Nephron progenitor cell (in vitro differentiated cells): ENCODE measurements at places on chromosomes 2 and 18.

GRCh38 chr18:45286431-45286830, 328.8 kb upstream of the SLC14A2 start:
- DNase-seq = no peak

DNA sequence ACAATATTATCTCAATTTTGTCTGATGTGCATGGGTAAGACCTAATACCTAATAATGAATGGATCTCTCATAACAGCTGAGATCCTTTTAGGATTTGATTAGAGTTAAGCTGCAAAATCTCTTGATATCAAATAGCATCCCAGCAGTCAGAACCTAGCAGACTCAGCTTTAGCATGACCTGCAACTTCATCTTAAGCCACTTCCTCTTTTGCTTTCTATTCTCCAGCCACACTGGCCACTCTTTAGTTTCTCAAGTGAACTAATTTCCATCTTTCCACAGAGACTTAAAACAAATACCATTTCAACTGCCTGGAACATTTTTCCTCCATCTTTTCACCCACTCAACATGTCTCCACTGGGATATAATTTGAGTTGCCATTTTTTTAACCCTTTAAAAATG, 1251.6 kb upstream of the ZEB2 start:
- DNase-seq = no peak

DNA sequence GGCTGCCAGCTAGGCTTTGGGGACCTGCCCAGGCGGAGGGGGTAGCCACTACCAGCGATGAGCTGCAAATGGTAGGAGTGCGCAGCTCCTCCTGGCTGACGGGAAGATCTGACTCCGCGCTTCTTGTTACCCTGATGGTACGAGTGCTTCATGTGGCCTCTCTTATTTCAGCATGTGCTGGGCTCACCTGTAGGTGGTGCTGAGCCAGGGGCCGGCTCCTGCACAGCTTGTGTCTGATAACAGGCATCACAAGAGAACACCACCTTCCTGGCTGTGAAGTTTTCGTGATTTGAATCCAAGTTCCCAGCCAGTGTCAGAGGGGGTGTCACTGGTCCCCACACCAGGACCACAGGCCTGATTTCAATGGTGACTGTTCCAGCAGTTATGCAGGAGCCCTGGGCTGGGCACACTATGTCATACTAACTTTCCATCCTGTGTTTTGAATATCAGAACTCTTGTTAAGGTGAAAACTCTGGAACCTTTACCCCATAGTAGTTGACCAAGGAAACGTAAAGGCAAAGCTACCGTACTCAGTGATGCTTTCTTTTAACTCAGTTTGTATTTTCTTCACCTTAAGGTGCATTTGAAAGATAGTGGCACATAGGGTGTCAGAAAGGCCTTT, 28.0 kb downstream of the APCDD1 start:
- no peak for DNase-seq

GRCh38 chr18:1499265-1499664, 594.6 kb downstream of the ADCYAP1 start:
- no peak for DNase-seq

DNA sequence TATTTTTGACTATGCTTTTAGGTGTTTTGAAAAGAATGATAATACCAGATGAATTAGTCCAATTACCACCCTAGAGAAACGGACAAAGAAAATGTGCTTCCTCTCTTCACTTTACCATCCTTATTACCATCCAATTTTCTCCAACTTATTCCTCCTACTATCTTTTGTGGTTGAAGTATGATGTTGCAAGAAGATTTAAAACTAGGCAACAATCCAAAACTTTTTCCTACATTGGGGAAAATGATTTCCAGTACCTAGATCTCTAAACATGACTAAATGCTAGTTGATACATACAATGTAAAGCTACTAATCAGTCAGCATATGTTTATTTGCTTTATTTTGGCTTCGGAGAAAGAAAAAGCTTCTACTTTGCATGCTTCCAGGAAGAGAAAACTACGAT, 355.0 kb upstream of the LYPD1 start:
- no peak for DNase-seq

DNA sequence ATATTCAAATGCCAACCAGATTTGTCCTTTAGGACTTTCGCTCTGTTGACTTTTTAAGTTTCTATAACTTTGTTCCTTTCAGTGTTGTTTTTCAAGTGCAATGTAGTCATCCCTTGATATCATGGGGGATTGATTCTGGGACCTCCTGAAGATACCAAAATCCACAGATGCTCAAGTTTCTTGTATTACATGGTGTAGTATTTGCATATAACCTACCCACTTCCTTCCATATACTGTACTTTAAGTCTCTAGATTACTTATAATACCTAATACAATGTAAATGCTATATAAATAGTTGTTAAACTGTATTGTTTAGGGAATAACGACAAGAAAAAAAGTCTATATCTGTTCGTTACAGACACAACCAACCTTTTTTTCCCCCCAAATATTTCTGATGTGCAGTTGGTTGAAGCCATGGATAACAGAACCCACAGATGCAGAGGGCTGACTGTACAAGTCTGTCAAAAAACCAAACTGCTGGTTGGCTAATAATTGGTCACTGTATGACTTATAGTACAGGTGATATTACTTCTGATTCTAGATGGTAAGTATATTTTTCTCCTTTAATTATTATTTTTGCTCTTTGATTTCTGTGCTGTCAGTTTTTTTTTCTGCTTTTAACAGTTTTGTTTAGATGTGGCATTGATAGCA, 201.7 kb upstream of the STON1 start:
- DNase-seq = no peak

DNA sequence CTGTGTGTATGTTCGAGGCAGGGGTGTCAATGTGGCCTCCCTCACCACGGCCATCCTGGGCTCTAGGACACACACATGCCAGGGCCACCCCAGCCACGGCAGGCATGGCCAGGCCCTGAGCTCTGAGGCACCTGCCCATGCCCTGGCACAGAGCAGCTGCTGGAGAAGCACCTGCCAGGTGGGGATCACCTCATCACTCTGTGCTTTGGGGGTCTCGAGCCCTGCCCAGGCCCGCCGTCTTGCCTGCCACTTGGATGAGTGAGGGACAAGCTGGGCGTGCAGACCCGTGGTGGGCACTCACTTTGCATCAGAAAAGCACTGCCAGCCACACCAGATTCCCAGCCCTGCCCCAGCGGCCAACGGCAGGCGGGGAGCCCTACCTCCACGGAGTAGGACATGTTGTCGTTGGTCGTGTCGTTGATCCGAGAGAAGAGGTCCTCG, 33.1 kb downstream of the KIF1A start:
- peak; percentile 0 for DNase-seq

DNA sequence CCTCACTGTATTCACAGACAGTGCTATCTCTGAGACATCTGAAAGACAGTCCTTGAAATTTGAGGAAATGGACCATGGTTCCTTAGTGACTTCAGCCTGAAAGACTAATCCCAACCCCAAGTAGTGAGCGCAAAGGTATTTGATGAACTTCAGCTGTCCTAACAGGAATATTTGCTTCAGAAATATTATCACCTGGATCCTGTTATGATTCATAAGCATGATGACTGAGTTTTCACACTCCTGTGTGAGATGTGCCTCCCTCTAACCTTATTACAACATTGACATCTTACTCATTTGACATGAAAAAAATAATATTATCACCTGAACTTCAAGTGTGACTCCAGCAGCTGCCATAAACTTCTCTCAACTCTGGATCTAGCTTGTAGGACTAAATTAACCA, 11.6 kb upstream of the MRPL19 start:
- DNase-seq = no peak

GRCh38 chr18:5424903-5425664, 118.7 kb downstream of the EPB41L3 start:
- DNase-seq = no peak

DNA sequence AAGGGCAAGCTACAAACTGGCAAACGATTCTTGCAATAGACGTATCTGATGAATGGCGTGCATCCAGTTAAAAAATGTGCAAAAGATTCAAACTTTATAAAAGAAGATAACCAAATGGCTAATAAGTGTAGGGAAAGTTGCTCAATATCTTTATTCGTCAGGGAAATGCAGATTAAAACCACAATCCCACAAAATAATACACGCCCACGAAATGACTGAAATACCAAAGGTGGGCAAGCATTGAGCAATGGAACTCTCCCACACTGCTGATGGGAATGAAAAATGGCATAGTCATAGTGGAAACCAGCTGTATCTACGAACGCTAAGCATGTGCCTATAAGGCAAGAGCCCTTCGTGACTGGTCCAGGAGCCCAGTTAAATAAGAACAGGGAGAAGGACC, 168.6 kb upstream of the SIX2 start:
- no peak for DNase-seq

DNA sequence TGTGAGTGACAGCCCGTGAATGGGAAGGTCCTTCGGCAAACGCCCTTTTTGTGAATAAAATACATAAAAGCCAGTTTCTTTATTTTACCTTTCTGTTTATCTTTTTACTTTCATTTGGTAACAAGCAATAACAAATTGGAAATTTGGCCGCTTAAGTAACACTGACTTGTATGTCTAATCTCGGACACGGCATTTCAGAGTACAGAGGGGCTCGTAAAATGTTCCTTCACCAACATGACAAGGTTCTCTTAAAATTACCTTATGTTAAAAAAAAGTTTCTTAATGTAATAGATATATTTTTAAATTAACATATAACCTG, 558 bp upstream of the NEMP2 start:
- no peak for DNase-seq

- no peak for DNase-seq
Measured at GRCh38 chr2:98560256-98560771, 48.0 kb downstream of the COA5 start.

DNA sequence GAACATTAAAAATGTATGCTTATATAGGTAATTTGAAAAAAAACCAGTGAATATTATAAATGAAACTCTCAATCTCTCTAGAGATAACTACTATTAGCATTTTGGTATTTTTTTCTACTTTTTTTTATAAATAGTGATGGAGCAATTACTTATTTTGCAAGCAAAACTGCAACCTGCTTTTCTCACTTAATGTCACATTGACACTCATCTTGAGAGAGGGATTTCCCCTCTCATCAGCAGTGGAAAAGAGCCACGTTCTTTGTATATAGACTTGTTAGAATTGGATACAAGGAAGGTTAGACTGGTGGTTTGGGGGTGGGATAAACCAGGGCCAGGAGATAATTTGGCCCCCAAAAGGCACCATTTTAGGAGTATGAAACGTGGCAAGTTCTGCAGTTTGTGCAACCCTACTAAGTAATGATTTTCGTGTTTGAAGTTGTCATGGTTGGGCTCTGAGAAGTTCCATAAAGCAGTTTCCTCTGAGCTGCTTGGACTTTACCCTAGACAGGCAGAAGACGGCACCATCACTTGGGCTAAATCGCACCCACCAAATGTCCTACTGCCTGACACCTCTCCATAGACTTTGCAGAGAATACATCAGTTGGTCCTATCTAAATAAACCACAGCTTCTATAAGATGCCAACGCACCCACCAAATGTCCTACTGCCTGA, 194.0 kb downstream of the ACTR3 start:
- no peak for DNase-seq

- DNase-seq = no peak
Measured at GRCh38 chr18:59672235-59672711, 24.9 kb downstream of the CCBE1 start.
